ENCODE measurements at places on chromosomes 13 and 19.

GRCh38 chr19:2026770-2027169 lies 11.3 kb upstream of the BTBD2 start:
- DNase-seq, result no peak

DNA sequence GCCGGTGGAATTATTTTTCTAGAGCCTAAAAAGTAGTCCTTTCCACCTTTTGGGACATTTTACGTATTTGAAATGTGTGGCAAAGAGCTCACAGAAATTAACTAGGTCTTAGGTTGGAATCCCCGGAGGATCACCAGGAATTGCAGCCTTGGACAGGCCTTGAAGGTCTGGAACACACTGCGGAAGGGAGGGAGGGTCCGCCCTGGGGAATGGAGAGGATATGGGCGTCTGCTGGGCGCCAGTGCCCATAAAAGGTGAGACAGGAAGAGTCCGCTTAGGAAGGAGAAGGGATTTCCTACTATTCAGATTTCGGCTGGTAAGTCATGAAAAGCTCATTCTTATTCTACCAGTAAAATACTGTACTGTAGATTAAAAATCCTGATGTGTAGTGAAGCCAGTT lies 111.9 kb downstream of the COL4A2 start:
- no peak for DNase-seq

DNA sequence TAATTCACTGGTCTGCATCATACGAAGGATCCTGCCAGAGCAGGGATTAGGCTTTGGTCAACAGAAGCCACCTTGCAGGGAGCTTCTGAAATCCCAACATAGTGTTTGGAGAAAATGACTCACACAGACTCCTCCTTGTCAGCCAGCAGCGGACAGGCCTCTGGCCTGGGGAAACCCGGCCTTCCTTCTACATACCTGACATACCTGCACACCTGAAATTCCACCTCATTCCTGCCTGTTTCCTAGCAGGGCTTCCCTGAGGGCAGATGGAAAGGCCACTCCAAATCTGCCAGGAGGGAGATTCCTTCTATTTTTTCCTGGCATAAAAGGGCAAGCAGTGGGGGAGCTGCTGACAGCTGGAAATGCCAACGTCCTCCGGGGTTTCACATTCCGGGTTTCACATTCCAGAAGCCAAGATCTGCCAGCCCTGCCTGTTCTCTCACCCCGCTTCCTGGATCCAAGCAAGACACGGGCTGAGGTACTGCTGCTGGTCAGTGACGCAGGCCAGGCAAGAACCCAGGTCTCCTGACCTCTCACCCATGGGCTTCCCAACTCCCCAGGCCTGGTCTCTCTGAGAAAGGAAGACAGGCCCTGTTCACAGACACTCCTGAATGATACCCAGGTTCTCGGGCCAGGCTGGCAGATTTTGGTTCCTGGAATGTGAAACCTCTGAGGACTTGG lies 18.2 kb upstream of the IGFL1 start:
- DNase-seq, result no peak

DNA sequence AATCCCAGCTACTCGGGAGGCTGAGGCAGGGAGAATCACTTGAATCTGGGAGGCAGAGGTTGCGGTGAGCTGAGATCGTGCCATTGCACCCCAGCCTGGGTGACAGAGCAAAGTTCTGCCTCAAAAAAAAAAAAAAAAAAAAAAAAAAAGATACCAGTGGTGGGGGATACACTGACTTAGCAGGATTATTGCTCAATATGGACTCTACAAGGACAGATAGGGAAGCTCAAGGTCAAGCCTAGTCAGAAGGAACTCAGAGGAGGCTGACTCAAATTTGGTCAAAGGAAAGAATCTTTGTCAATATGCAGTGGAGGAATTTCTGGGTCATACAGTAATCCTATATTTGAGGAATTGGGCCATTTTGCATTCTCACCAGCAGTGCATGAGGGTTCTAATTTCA lies 6.7 kb upstream of the DIAPH3 start:
- DNase-seq, result no peak

- DNase-seq, result no peak
These were observed 51.0 kb downstream of the LYL1 start for GRCh38 chr19:13051557-13052165.

- peak; percentile 15 for DNase-seq
These were observed 2506.4 kb downstream of the PCDH9 start for GRCh38 chr13:64723724-64724123.

- no peak for DNase-seq
These were observed 52.6 kb upstream of the RCBTB2 start for GRCh38 chr13:48585456-48585840.

GRCh38 chr13:42728507-42729180 lies 52.7 kb upstream of the FAM216B start:
- DNase-seq, result no peak

GRCh38 chr13:77389625-77390000 lies 62.7 kb upstream of the MYCBP2 start:
- no peak for DNase-seq

- no peak for DNase-seq
These were observed 51.3 kb downstream of the C13orf46 start for GRCh38 chr13:113922412-113923118.

GRCh38 chr13:92994056-92994455 lies 232.6 kb upstream of the GPC6 start:
- DNase-seq, result no peak
